ENCODE measurements at places on chromosomes 3 and 15. TPM values are rescaled to one million over a fixed set of nuclear protein-coding genes. Genes with fewer than 3 reads are reported as not detected.

The NR1I2 gene
- 0.17 TPM for total RNA-seq

The MRPS11 gene
- total RNA-seq = 66.9 TPM

The TICRR gene
- 18.5 TPM for total RNA-seq

The ZBTB38 gene
- total RNA-seq = 50.7 TPM

DNA sequence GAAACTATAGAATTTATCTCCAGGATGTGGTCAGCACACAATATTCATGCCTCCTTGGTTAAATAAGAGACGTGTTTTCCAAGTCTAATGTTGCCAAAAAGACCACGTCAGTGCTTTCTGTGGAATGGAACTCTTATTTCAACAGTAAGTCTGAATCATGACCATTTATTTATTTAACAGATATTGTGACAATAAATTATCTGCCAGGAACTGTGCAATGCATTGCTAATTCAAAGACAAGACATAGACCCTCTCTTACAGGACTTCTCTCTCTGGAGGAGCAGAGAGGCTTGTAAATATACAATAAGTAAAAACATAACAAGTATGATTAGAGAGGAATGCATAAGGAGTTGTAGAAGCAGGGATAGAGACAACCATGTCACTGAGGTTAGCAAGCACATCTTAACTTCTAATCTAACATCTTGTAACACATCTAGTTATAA is 227.5 kb downstream of the DTWD1 start:
- no peak for DNase-seq
- H3K4me3 ChIP-seq = no peak overlapping the region
- H3K4me1 ChIP-seq = no peaks in the 10 kb centered on the region
- H3K27ac ChIP-seq = no peak overlapping the region
- peaks cover 2% of the 10 kb centered on the region for H3K36me3 ChIP-seq

The NEK11 gene
- total RNA-seq = 3.1 TPM

DNA sequence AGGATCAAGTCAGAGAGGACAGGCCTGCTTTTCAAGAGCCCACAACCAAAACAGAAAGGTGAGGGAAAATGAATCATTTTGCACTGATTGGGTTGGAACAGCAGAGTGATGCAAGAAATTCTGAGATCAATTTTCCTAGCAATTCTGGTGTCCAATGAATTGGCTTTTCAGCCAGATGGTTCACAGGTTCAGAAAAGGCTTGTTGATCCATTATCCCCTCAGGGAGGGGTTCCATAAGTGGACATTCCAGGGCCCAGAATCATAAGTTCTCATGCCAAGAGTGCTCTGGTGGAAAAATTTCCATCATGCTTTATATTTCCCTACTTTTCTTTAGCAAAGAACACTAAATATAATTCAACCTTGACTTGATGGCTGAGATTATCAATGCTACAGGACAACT is 16.2 kb downstream of the RBP2 start:
- H3K27me3 ChIP-seq = no peaks in the 10 kb centered on the region
- no peak for DNase-seq
- no peaks in the 10 kb centered on the region for H3K4me1 ChIP-seq
- no peaks in the 10 kb centered on the region for H3K36me3 ChIP-seq
- no peak overlapping the region for H3K27ac ChIP-seq

GRCh38 chr15:85733416-85733815 is 61.3 kb downstream of the KLHL25 start:
- H3K4me3 ChIP-seq = no peak overlapping the region
- peaks cover 18% of the 10 kb centered on the region for H3K4me1 ChIP-seq
- peaks cover 23% of the 10 kb centered on the region for H3K36me3 ChIP-seq
- peak overlapping the region; percentile 96 for H3K27ac ChIP-seq
- no peaks in the 10 kb centered on the region for H3K27me3 ChIP-seq
- DNase-seq = no peak

DNA sequence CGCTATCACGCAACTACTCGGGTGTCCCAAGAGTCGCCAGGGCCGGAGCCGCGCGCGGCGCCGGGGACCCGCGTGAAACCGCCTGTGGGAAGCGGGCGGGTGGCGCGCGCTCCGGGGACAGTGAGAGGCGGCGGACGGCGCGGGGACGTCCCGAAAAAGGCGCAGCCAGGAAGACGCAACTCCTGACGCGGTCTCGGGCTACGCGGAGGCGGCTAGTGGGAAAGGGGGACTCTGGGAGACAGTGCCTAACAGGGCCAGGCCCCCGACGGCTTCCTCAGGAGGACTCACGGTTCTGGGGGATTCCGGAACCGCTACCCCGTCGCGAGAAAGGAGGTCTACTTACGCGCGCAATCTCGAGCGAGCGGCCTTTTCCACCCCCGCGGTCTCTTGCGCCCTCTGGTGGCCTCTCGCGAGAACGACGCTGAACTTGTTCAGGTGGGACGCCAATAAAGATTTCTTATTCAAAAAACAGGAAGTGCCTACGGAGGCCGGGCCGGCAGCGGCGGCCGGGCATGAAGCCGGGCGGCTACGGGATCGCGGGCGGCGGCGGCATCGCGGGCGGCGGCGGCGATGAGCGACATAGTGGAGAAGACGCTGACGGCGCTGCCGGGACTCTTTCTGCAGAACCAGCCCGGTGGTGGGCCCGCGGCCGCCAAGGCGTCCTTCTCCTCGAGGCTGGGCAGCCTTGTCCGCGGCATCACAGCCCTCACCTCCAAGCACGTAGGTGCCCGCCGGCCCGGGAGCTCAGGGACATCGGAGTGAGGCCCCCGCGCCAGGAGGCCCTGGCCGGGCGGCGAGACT is at the start of gene AP4E1:
Gene AP4E1, plus strand, starts transcription at position 475 of the 801 bp plus-strand sequence. Its CDS starts 96 bp downstream, at position 571.
- peak within 1 kb of the TSS; percentile 96 for H3K27ac ChIP-seq
- H3K36me3 ChIP-seq = peaks cover 4% of the 10 kb centered on the region
- no peaks in the 10 kb centered on the region for H3K27me3 ChIP-seq
- H3K4me1 ChIP-seq = peaks cover 17% of the 10 kb centered on the region

DNA sequence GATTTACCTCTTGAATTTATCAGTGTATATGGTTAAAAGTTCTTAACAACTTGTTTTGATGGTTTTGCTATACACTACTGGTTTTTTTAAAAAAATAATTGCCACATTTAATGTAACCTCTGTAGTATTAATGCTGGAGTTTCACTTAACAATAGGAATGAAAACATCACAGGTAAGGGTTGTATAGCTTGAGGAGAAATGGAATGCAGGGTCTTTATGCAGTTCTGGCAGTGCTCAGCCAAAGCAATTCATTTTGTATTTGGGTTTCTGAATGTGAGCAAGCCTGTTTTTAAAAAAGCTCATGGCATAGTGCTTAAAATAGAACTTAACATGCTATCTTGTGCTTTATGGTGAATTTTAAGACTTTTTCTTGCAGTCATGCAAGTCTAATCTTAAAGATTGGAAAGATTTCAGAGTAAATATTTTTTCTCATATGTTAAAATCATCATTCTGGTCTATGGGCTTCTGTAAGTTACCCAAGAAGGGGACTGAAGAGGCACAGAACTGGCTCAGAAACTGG is 8.9 kb downstream of the PIAS1 start:
- H3K4me1 ChIP-seq = peaks cover 45% of the 10 kb centered on the region
- no peak overlapping the region for H3K27ac ChIP-seq
- no peak for DNase-seq
- no peak overlapping the region for H3K4me3 ChIP-seq
- no peaks in the 10 kb centered on the region for H3K27me3 ChIP-seq
- no peaks in the 10 kb centered on the region for H3K36me3 ChIP-seq

The PGBD4 gene
- total RNA-seq = 5.1 TPM

Measured in activated T-cell treated with anti-CD3 and anti-CD28 coated beads, Interleukin-2, amount 50 U/mL, for 72 hours (primary cell).